ENCODE measurements at places on chromosomes 4 and X.
A peak's percentile ranks its signal among the peaks of the same experiment; 100 is the strongest.

GRCh38 chr4:47075262-47075661 is 43.9 kb downstream of the GABRB1 start:
- no peak for DNase-seq

GRCh38 chr4:34039766-34040165 is 2204.5 kb downstream of the ARAP2 start:
- DNase-seq, result no peak

- no peak for DNase-seq
Measured at GRCh38 chr4:113732967-113733527, 28.5 kb downstream of the CAMK2D start.

DNA sequence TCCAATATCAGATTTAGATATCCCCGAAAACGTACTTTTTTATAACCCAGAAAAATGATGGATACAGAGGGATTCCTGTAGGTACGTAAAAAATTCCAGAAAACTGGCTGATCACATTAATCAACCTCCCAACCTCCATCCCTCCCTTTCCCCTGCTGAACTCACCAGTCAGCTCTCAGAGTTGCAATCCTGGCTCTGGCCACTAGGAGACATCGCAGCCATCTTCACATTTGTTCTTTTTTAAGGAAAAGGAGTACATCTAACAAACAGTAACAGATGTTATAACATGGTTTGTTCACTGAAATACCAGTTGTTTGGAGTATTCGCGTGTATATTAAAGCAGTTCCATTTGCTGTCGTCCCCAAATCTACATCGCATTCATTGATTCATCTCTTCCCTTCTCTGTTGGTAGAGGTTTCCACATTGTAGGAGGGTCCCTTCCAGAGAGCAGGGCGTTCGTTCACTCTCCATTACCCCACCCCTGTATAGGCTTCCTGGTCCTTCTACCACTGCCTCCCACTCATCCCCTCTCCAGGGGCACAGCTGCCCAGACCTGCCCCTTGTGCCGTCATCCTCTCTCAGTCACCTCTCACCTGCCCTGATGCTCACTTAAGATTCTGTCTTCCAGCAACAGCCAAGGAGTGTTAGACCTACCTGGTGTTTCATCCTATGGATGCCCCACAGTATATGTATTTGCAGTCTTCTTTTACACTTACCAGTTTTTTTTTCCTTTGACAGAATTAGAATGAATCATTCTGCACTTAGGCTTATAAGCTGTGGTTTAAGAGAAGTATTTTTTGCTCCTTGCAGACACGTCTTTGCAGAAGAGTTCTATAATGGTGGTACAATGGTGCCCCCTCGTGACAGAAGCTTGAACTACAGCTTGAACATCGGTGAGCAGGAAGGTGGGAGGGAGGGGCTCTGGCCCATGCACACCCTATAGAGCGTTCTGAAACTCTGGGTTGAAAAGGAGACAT is 36.8 kb upstream of the RAB40AL start:
- DNase-seq, result peak; percentile 50

- no peak for DNase-seq
Measured at GRCh38 chr4:55079451-55080173, 45.8 kb downstream of the KDR start.

DNA sequence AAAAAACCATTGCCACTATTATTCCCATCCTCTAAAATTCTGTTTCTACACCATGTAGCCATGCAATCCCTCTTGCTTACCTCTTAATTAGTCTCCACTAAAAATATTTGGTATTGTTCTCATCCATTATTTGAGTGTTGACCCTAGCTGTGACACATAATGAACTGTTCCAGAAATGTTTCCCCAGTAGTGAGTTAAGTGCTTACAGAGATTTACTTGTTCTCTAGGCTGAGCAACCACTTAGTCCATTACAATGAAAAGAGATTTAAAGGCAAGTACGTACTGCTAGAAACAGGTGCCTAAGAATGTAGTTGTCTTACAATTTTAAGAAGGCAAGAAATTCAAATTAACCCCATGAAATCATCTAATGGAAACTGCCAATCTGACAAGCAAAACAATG is 112.7 kb upstream of the PTPN13 start:
- no peak for DNase-seq

GRCh38 chr4:20493761-20494353 is 206.4 kb upstream of the PACRGL start:
- no peak for DNase-seq

GRCh38 chr4:87069037-87069742 is 134.4 kb downstream of the AFF1 start:
- DNase-seq, result no peak

- DNase-seq, result no peak
Measured at GRCh38 chrX:8971116-8971515, 62.8 kb downstream of the FAM9B start.

- DNase-seq, result peak; percentile 43
Measured at GRCh38 chr4:153573881-153574802, 108.0 kb downstream of the TMEM131L start.

- no peak for DNase-seq
Measured at GRCh38 chr4:2761035-2761923, 5.1 kb upstream of the TNIP2 start.

- no peak for DNase-seq
Measured at GRCh38 chr4:47926667-47927258, 12.4 kb upstream of the NFXL1 start.

GRCh38 chr4:80462621-80463091 is 127.1 kb downstream of the CFAP299 start:
- no peak for DNase-seq

DNA sequence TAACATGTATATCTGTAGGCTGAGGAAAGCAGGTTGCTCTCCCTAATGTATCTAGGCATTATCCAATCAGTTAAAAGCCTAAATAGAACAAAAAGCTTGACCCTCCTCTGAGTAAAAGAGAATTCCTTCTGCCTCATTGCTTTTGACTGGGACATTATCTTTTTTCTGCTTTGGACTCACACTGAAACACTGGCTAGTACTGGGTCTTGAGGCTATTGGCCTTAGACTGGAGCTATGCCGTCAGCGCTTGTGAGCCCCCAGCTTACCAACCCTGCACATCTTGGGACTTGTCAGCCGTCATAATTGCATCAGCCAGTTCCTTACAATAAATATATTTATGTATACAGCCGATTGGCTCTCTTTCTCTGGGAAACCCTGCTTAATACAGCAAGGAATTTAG is 206.8 kb upstream of the ARHGAP24 start:
- no peak for DNase-seq

- no peak for DNase-seq
Measured at GRCh38 chr4:8131210-8131609, 27.4 kb downstream of the ABLIM2 start.

GRCh38 chrX:76253432-76253831 is 80.6 kb downstream of the PBDC1 start:
- peak; percentile 0 for DNase-seq

GRCh38 chrX:153688911-153689590 is 1.3 kb downstream of the SLC6A8 start:
- no peak for DNase-seq

DNA sequence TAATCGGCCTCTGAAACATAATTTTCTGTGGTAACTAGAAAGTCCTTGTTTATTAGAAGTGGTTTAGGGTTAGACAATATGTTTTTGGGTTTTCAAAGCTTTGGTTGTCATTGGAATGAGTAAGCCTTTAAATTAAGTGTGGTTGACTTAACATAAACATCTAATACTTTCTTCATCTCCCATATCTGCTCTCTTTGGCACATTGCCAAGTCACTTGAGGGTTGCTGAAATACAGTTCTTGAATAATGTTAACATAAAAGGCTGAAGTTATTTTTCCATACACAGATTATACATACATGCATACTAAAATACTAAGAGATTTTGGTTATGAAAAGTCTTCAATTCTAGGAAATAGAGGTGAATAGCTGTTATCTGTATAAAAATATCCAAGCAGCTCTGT is 241.7 kb upstream of the BMP3 start:
- DNase-seq, result no peak

GRCh38 chr4:47640911-47641310 is 155.8 kb downstream of the ATP10D start:
- no peak for DNase-seq

- no peak for DNase-seq
Measured at GRCh38 chr4:38173935-38174518, 213.8 kb downstream of the PTTG2 start.

- DNase-seq, result no peak
Measured at GRCh38 chr4:6196324-6196723, 4.0 kb downstream of the JAKMIP1 start.

- DNase-seq, result no peak
Measured at GRCh38 chrX:39730662-39731329, 367.0 kb downstream of the BCOR start.

DNA sequence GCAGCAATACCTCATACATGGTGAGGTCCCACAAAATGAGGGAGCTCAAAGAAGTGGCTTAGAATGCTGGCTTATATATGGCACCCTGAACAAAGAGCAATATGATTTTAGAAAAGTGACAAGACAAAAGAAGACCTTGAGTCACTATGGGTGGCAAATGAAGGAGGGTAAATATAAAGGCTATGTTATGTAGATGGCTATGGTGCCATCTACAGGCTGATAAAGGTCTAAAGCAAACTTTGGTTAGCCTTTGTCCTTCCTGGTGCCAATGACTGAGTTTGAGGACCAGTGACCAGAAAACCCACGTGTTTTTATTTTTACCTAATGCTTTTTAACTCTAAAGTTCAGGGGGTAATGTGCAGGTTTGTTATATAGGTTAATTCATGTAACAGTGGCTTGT is 151.8 kb downstream of the CCNG2 start:
- DNase-seq, result no peak

DNA sequence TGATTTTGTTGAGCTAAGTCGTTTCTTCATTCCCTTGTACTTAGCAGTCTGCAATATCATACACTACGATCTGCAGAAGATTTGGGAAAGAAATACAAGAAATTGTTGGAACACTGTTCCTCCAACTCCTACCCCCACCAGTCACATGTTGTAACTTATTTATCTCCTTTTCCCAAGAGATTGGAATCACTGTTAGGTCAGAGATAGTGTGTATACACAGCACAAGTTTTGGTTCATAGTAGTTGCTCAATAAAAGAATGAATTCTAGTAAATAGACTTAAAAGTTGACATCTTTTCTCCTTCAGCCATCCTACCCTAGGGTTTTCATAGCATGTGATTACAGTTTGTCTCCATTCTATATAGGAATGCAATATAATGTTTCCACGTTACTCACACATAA is 68.8 kb downstream of the ARFIP1 start:
- no peak for DNase-seq

GRCh38 chr4:153212736-153213135 is 8.5 kb downstream of the TRIM2 start:
- no peak for DNase-seq

- DNase-seq, result no peak
Measured at GRCh38 chr4:154039435-154040343, 250.8 kb upstream of the SFRP2 start.

DNA sequence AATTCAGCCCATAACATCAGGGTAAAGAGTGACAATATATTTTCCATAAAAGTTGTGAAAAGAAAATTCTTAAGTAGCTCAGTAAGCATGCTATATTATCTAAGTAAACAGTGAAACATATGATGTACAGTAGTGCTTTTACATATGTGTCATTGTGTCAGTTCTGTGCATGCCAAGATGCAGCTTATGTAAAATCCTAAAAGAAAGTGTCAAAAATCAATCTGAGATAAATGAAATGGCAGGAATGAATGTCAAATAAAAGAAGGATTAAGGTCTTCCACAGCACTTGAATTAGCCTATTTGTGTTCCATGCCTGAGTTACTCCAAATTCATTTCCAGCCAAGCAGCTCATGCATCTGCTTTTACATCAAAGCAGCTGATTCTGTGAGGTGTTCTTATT is 452.7 kb upstream of the HS3ST1 start:
- no peak for DNase-seq

All from effector memory CD4-positive, alpha-beta T cell (primary cell).